Pancreas (tissue), 10 donors: ENCODE measurements at places on chromosomes 16 and 17. TPM values are rescaled to one million over a fixed set of nuclear protein-coding genes. Genes with fewer than 3 reads are reported as not detected.

The SEPTIN12 gene
- polyA plus RNA-seq = 1.4 TPM

The CLEC3A gene
- not detected for polyA plus RNA-seq

The CLEC19A gene
- polyA plus RNA-seq = not detected

- H3K27ac ChIP-seq = peak within 1 kb of the TSS; percentile 98
- peaks cover 16% of the 10 kb centered on the region for H3K4me1 ChIP-seq
- H3K36me3 ChIP-seq = no peaks in the 10 kb centered on the region
- peak; percentile 80 for DNase-seq
- no peaks in the 10 kb centered on the region for H3K27me3 ChIP-seq
These were observed at the start of gene ZBTB4 for GRCh38 chr17:7479213-7480088. Gene ZBTB4, minus strand, starts transcription at chr17:7479631. Its CDS starts 12,830 bp downstream, at chr17:7466801.

DNA sequence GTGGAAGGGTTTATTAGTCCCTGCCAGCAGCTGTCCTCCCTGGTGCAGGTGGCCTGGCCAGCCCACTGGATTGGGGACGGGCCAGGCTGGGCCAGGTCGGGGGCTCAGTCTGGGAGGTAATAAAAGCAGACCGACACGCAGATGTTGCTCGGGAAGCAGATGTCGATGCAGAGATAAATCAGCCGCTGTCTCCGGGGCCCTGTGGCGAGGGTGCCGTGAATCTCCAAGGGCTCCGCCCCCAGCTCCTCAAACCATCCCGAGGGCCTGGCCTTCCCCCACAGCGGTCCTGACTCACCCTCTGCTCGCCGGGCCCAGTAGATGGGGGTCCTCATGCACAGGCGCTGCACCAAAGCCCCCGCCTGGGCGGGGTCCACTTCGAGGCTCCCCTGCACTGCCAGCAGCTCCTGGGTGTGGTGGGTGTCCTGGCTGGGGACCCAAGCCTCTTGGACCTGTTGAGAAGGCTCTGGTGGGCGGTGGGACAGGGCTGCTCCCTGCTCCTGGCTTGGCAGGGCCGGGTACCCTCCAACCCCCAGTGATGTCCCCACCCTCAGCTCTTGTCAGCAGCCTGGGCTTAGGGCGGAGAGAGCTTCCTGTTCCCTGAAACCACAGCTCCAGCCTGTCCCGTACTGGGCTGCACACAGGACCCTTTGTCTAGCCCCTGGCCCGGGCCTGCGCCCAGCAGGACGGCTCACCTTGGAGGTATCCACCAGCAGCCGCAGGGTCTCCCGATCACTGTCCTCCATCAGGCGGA, 1.2 kb downstream of the BRICD5 start:
- H3K4me1 ChIP-seq = peaks cover 18% of the 10 kb centered on the region
- no peak overlapping the region for H3K4me3 ChIP-seq
- H3K27me3 ChIP-seq = no peaks in the 10 kb centered on the region
- no peak overlapping the region for H3K27ac ChIP-seq

DNA sequence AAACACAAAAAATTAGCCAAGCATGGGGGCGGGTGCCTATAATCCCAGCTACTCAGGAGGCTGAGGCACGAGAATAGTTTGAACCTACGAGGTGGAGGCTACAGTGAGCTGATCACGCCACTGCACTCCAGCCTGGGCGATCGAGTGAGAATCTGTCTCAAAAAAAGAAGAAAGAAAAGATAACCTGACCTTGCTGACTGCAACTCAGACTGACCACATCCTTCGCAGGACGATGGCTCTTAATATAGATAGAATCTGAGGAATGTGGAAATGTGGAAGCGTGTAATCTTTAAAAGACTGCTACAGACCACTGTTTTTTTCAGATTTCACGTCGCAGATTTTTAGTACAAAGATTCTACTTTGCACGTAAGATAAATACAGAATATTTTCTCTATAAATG, 37.8 kb downstream of the KLHDC4 start:
- H3K4me3 ChIP-seq = no peak overlapping the region
- no peaks in the 10 kb centered on the region for H3K36me3 ChIP-seq
- H3K4me1 ChIP-seq = no peaks in the 10 kb centered on the region
- no peaks in the 10 kb centered on the region for H3K27me3 ChIP-seq

DNA sequence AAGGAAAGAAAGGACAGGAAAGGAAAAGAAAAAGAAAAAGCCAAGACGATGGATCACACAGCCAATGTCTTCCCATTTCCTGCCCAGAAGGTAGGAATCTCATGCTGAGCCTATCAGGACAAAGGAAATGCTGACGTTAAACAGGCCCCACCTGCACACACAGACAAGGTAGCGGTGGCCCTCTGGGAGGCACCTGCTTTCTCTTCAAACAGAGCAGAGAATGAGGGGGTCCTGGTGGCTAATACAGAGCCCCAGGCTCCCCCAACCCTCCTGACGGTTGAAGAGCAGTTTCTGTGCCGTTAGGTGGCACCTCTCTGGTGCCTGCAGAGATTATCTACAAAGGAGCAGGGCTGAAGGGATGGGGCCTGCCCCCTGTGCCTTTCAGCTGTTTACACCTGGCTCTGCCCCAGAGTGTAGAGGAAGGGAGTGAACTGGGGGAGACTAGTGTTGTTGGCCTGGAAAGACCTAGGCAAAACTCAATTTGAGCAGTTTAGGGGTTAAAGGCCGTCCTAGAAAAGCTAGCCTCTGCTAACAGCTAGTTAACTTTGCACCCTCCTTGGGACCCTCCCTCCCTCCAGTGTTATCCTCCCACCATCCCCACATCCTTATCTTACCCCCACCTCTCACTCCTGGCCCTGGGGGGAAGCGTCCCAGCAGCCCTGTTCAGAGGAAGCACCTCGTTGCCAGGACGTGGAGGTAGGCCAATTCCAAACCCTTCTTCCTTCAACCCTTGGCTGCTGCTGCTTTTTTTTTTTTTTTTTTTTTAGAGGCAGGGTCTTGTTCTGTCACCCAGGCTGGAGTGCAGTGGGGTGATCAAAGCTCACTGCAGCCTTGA, 56.3 kb downstream of the ARHGAP27 start:
- H3K4me3 ChIP-seq = no peak overlapping the region
- no peaks in the 10 kb centered on the region for H3K27me3 ChIP-seq
- DNase-seq = no peak
- H3K4me1 ChIP-seq = no peaks in the 10 kb centered on the region
- no peak overlapping the region for H3K27ac ChIP-seq

GRCh38 chr16:872436-873242, 72.1 kb upstream of the GNG13 start:
- no peaks in the 10 kb centered on the region for H3K27me3 ChIP-seq
- no peaks in the 10 kb centered on the region for H3K4me1 ChIP-seq
- DNase-seq = no peak
- H3K4me3 ChIP-seq = no peak overlapping the region
- no peak overlapping the region for H3K27ac ChIP-seq

DNA sequence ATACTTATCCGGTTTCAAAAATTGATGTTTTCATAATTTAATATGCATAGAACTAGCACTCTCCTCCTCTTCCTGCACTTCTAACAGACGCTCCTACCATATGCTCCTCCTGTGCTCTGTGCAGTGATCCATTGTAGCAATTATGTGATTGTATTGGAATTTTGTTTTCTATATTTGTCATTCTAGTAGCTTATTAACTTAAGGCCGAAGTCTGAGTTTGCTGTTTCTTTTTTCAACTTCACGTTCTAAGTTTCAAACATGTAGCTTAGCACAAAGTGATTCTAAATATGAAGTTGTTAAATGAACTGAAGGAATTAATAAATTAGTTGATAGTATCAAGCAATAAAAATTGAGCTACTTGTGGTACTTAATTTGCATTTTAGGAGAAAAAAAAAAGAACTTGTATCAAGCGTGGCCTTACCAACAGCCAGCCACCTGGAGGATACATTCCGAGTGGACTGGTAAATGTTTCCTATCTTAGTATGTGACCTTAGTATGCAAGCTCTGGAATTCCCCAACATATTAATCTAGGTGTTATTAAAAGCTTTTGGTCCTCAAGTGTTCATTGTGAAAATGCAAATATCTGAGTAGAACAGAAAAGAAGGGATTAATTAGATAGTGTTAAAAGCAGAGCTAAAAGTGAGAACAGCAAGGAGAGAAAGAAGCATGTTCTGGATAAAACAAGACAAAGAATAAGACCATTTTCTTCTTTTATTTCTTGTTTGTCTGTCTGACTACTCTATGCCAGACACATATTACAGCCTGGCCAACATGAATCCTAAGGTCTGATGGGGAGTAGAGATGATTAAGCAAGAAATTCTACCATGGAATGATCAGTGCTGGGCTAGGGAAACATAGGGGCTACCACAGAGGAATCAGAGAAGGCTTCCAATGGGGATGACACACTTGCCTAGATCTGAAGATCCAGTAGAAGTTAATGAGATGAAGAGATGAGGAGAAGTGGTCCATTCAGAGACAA, 290.4 kb upstream of the MON1B start:
- no peak overlapping the region for H3K4me3 ChIP-seq
- H3K36me3 ChIP-seq = no peaks in the 10 kb centered on the region
- H3K27ac ChIP-seq = peak overlapping the region; percentile 86

DNA sequence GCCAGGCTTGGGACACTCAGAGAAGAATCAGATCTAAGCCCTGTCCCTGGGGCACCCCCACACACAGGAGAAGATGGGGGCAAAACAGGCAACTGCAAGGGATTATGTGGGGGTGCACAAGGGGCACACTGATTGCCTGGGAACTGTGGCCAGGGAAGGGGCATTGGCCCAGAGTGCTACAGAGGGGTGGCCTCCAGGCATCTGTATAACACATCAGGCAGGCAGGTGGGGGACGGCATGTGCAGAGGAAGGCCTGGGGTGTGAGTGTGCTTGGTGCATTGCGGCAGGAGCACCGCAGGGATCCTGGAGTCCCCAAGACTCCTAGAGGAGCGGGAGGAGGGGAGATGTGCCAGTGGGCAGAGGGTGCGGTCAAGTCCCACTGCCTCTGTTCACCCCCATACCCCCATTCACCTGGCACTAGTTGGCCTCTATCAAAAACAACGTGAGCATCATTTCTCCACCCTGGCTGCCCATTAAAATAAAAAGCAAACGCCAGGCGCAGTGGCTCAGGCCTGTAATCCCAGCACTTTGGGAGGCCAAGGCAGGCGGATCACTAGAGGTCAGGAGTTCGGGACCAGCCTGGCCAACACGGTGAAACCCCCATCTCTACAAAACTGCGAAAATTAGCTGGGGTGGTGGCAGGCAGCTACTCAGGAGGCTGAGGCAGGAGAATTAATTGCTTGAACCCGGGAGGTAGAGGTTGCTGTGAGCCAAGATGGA, 41.5 kb downstream of the C16orf82 start:
- no peaks in the 10 kb centered on the region for H3K27me3 ChIP-seq
- no peak overlapping the region for H3K4me3 ChIP-seq
- no peaks in the 10 kb centered on the region for H3K4me1 ChIP-seq

DNA sequence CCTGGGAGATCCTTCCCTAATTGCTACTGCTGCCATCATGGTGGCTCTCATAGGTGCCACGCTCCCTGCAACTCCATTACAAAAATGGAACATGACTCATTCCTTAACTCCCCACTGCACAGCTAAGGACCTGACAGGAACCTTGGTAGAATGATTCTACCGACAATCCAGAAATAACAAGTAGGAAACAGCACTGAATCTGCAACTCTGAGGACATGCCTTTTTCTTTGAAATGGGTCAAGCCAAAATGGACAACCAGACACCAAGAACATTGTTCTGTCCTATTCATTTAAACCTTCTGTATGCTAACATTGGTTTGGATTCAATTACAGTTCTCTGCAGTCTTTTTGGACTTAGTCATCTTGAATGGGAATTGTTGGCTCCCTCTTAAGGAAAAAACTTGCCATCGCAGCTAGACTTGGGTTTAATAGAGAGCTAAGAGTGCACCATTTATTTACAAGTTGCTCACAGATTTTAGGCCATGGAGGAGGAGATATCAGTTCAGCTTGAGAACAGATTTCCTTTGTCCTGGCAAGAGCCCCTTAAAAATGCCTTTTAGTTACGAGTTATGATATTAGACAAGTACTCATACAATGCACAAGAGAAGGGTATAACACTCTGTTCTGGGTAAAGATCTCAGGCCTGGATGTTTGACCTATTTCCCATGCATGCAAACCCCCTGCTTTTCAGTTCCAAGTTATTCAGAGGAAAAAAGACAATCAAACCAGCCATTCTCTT, 20.9 kb upstream of the NSRP1 start:
- H3K27me3 ChIP-seq = no peaks in the 10 kb centered on the region
- no peak overlapping the region for H3K4me3 ChIP-seq
- H3K4me1 ChIP-seq = no peaks in the 10 kb centered on the region
- H3K27ac ChIP-seq = no peak overlapping the region

DNA sequence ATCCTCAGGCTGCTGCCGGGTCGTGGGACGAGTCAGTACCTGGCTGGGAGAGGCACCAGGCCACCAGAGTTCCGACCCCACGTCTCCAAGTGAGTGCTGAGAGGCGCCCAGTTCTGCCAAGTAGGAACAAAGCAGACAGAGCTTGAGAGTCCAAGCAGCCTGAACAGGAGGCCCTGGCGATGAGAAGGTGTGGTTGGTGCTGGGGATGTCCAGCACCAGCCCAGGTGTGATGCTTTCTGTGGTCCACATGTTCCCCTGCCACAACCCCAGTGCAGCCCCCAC, 10.8 kb downstream of the TAX1BP3 start:
- H3K4me3 ChIP-seq = no peak overlapping the region
- no peaks in the 10 kb centered on the region for H3K4me1 ChIP-seq
- H3K27me3 ChIP-seq = no peaks in the 10 kb centered on the region
- DNase-seq = no peak
- H3K27ac ChIP-seq = no peak overlapping the region

DNA sequence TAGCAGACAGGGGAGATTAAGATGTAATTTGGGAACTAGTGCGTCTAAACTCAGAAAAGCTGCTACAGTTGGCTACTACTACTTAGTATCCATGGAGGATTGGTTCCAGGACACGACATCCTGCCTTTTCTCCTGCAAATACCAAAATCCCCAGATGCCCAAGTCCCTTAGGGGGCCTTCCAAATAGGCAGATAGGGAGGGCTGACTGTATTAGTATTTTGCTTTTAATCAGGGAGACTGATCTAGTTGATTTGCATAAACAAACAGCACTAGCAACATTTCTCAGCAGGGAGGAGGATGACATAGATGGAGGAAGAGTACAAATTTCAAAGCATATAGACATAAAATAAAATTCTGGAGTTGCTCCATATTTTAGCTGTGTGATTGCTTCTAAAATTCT, 621.6 kb upstream of the GOT2 start:
- no peaks in the 10 kb centered on the region for H3K4me1 ChIP-seq
- no peak overlapping the region for H3K4me3 ChIP-seq

DNA sequence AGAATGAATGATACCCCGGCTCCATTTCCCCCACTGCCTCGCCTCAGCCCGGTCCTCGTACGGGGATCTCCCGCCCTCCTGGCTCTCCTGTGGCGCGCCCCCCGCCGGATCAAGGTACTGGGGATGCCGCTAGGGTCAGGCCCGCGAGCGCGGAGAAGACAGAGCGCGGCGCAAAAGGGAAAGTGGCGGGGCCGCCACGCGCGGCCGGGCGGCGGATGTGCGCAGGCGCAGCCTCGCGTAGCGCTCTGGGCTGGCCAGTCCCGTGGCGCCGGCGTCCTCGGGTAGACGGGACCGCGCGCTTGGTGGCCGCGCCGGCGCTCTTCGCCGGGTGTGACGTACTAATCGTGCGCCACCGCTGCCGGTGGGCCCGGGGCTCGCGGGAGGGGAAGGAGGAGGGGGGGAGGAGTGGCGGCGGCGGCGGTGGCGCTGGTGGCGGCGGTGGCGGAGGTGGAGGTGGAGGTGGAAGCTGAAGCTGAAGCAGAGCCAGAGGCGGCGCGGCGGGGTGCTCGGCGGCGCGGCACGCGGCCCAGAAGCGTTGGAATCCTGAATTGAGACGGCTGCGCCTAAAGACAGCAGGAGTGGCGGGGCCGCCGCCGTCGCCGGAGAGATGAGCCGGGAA, at the start of gene SENP3:
Gene SENP3, plus strand, starts transcription at position 331 of the 619 bp plus-strand sequence. CDS start 1,158 bp downstream, outside the sequence.
- peak within 1 kb of the TSS; percentile 95 for H3K4me3 ChIP-seq
- H3K4me1 ChIP-seq = peaks cover 25% of the 10 kb centered on the region
- peaks cover 6% of the 10 kb centered on the region for H3K36me3 ChIP-seq
- DNase-seq = peak; percentile 86
- H3K27ac ChIP-seq = peak within 1 kb of the TSS; percentile 84

GRCh38 chr16:72255786-72256185, 83.8 kb upstream of the PMFBP1 start:
- DNase-seq = no peak
- peaks cover 2% of the 10 kb centered on the region for H3K4me1 ChIP-seq
- no peak overlapping the region for H3K4me3 ChIP-seq
- no peak overlapping the region for H3K27ac ChIP-seq
